WTC11 (cell line): ENCODE measurements at places on chromosomes 3 and 15.

DNA sequence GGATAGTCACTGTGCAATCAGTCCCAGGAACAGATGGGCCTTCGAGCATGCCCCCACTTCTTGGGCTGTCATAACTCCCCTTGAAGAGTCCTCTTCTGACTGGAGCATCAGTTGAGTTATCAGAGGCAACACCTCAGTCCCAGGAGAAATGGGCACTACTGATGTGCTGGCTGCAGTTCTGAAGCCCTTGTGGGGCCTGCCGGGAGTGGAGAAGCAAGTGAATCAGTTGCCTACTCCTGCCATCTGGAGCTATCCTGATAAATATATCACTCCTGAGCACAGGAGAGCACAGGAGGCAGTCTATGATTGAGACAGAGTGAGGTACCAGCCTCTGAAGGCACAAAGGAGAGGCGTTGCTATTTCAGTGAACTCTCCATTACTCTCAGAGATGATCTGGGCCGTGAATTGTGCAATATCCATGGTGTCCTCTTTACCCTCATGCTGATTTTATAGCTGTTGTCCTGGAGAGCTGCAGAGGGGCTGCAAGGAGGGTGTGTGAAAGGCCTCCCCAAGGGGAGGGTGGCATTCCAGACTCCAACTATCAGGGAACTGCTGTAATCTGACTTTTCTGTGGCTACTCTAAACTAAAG lies 344.2 kb upstream of the ROPN1 start:
- no peak for DNase-seq

DNA sequence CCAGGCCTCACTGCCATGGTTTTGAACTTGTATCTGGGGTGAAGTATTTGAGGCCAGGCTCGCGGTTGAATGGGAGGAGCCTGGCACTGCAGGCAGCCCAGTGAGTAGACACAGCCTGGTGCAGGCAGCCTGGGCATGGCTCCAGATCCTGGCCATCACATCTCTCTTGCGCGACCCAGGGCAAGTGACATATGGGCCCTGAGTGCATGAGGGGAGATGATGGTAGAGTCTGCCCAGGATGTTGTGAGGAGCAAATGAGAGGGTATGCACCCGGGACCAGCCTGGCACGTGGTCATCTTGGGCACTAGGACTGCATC lies 103.5 kb downstream of the TBC1D2B start:
- no peak for DNase-seq

DNA sequence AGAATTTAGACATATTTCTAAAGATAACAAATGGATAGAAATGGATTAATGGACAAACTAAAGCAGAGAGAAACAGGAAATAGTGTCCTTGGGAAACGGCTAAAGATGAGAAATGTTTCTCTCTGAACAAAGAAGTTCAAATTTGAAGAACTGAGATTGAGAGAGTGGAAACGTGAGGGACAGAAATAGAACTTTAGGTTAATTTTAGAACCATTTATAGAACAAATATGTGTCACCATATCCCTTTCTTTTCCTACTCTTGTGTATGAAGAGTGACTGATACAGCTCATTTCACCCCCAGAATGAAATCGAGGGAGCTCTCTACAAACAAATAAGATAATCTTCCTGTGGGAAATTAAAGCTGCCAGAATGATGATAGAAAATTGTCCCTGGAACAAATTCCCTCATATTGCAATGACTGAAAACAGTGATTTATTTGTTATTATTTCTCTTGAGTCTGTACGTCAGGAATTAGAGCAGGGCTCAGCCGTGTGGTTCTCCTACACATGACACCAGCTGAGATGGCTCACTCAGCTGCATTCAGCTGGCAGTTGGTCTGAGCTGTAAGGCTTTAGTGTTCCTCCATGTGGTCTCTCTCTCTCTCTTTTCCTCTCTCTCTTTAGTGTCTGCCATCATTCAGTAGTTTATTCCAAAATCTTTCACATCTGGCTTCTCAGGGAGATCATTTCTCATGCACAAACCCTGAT lies 46.6 kb upstream of the ARPP21 start:
- no peak for DNase-seq

- DNase-seq: no peak
Measured at GRCh38 chr3:150359381-150359780, 48.7 kb upstream of the TSC22D2 start.

- DNase-seq: no peak
Measured at GRCh38 chr15:94494732-94495131, 263.4 kb downstream of the MCTP2 start.

DNA sequence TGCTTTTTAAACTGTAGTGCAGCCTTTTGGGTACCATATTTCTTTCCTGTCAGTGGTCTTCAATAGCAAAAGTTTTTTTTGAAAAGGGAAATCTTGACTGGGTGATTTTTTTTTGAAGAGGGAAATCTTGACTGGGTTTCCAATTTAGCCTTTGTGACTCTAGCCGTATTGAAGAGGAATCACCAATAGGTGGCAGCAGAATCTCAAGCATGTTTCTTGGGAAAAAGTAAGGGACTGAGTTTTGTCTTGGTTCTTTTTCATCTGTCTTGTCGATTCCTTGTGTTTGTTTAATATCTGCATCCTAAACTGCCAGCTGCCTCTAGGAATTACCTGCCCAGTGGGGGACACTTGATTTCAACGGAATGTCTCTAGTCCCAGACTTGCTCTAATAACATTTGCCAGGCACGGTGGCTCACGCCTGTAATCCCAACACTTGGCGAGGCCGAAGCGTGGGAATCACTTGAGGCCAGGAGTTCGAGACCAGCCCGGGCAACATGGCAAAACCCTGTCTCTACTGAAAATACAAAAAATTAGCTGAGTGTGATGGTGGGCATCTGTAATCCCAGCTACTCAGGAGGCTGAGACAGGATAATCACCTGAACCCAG lies 89.2 kb downstream of the RBPMS2 start:
- no peak for DNase-seq

- DNase-seq: no peak
Measured at GRCh38 chr15:65985387-65985786, 116.1 kb downstream of the RAB11A start.

DNA sequence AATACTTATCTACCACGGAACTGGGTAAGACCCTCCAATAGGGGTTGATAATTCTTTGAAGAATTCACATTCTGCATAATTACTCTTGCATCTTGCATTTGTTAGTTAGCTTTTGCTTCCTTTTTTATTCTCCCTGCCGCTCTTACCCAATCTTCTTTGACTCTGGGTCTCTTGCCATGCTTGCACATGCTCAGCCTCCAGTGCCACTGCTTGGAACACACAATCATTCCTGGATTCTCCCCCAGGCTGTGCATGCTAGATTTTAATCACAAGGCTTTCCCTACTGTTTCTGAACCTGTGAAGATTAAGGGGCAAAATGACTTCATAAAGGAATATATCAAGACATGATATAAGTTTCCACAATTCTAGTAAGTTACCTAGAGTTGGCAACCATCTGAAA lies 133.1 kb downstream of the IL1RAP start:
- no peak for DNase-seq

DNA sequence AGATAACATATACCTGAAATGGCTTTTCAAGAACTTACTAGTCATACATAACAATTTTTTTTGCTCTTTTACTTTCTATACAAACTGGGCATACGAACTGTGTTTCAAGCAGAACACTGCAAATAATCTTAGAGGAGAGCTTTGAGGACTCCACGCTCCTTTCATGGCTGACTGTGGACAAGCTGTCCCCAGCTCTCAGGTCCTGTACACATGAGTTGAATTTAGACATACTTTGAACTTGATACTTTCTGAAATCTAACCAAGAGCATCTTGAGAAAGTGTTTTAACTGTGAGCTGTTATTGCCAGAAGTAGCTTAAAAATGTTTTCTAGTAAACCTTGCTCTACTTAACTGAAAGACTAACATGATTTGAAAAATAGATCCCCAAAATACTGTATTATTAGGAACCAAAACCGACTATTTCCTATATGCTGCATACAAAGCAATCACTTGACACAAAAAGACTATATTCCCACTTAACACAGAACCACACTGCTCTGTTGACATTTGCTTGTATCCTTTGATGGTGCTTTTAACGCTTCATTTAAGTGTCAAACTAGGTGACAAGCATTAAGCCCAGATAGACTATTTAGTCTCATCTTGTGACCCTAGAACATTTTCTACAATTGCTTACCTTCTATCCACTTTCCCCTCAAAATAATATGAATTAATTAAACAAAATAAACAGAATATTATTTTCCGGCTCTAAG lies 755.8 kb downstream of the ROBO1 start:
- DNase-seq: no peak

GRCh38 chr3:53643757-53644156 lies 149.3 kb downstream of the CACNA1D start:
- DNase-seq: peak; percentile 41

- no peak for DNase-seq
Measured at GRCh38 chr3:122785231-122785630, 8.4 kb downstream of the HSPBAP1 start.

DNA sequence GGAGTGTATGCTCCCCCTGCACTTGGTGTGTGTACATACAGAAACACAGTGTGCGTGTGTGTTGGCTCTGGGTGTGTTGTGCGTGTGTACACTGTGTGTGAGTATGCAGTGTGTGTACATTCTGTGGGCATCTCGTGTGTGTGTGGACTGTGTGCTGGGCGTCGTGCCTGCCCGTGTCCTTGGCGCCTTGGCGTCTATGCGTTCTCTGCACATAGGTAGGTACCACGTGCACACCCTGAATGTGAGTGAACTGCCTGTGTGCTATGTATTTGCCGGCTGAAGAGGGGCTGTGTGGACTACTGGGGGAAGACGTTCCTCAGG lies 481 bp upstream of the ECE2 start:
- no peak for DNase-seq

- DNase-seq: no peak
Measured at GRCh38 chr3:123853686-123854372, 30.3 kb downstream of the MYLK start.

GRCh38 chr15:28936081-28936480 lies 50.3 kb downstream of the APBA2 start:
- DNase-seq: no peak

- no peak for DNase-seq
Measured at GRCh38 chr3:171417813-171418212, 42.4 kb downstream of the TNIK start.

DNA sequence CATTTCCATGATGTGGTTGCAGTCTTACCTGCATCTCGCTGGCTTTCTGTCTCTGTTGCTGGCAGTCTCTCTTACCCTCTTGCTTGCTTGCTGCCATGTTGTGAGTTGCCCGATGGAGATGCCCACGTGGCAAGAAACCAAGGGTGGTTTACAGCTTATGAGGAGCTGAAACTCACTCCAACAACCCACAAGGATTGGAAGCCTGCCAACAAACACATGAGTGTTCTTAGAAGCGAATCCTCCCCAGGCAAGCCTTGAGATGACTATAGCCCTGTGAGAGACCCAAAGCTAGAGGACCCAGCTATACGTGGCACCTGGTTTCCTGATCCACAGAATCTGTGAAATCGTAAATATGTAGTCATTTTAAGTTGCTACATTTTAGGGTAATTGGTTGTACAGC lies 490.9 kb upstream of the ADAMTS9 start:
- DNase-seq: no peak

DNA sequence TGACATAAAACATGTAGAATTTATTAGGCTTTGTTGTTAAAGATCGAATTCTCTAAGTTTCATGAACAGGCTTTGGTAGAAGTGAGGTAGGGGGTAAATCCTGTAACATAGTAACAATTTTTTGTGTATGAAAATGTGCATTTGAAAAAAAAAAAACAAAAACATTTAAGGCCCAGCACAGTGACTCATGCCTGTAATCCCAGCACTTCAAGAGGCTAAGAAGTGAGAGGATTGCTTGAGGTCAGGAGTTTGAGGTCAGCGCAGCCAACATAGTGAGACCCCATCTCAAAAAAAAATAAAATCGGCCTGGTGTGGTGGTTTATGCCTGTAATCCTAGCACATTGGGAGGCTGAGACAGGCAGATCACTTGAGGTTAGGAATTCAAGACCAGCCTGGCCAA lies 26.8 kb upstream of the PPP4R2 start:
- no peak for DNase-seq

- no peak for DNase-seq
Measured at GRCh38 chr3:24432989-24433388, 61.7 kb downstream of the THRB start.

GRCh38 chr15:48602358-48603122 lies 43.0 kb downstream of the FBN1 start:
- no peak for DNase-seq

- DNase-seq: peak; percentile 1
Measured at GRCh38 chr15:31264559-31265089, 62.0 kb upstream of the KLF13 start.

- DNase-seq: no peak
Measured at GRCh38 chr3:136958939-136959338, 1.2 kb downstream of the IL20RB start.

DNA sequence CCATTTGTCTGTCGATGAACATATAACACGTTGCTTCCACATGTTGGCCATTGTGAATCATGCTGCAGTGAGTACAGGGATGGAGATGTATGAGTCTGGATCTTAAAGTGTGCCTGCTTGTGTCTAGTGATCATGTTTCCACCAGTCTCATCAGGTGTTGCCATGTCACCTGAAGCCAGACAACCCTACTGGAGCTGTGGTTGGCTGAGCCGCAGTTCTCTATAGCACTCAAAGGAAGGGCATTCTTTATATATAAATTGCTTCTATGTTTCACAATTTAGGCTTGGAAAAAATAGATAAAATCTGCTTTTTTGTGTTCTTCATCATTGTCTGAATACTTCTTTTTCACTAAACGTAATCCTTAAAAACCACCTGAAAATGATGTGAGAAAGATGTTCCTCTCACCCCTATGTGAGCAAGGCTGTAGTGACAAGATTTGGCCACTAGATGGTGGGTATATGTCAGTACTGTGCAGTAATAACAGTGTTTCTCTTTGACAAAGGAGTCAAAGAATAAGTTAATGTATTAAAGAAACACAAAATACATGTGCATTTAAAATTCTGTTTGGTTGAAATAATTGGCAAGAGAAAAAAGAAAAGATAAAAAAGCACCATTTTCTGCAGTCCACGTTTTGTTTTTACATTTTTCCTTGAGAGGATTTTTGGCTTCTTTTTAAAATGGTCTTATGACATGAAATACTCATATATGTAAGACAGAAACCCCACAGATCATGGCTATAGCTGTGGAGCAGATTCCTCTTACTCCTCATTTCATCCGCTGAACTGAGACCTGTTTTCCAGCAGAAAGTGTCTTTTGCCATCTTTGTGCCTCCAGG lies 394.5 kb upstream of the DPPA4 start:
- DNase-seq: peak; percentile 50
